ENCODE measurements at places on chromosomes 7 and 10. TPM values are rescaled to one million over a fixed set of nuclear protein-coding genes. Genes with fewer than 3 reads are reported as not detected.

DNA sequence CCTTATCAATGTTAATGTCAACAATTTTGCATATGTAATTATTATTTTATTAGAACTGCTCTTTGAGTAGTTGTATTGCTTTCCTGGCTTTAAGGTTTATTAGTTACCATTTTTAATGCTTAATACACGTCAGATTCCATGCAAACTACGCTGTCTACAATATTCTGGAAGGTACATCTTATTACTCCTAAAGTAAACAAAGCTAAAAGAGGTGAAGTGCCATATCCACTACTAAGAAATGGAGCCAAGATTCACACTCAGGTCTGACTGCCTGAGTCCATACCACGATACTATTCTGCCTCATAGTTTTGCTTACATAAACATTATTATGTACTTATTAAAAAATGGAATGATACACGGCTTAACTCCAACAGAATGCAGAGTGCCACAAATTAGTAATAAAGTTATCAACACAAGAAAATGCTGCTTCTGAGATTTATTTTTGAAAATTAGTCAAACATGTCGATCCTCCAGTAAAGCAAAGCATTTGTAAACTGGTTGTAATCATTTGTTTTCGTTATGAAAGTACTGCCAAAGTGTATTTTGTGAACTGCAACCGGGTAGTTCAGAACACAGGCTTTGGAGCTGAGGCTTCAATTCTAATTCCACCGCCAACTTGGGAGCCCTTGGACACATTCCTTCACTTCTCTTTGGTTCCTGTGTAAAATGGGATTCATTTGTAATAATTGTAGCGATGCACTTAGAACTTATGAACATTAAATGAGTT is 1.1 kb upstream of the DMTF1 start:
- no peak for DNase-seq

- DNase-seq = no peak
These were observed 86.3 kb downstream of the LCOR start for GRCh38 chr10:96918214-96919002.

The VAX1 gene
- polyA plus RNA-seq = 0.23 TPM

DNA sequence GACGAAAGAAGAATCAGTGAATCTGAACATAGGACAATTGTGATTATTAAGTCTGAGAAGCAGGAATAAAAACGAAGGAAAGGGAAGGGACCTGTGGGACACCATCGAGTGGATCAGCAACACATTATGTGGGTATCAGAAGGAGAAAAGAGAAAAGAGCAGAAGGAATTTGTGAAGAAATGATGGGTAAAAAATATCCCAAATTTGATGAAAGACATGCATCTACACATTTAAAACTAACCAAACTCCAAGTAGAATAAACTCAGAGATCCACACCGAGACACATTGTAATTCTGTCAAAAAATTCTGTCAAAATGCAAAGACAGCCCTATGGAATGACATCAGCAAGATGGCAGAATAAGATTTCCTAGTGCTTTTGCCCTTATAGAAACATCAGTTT is 171.1 kb downstream of the ITGB1 start:
- DNase-seq = no peak

DNA sequence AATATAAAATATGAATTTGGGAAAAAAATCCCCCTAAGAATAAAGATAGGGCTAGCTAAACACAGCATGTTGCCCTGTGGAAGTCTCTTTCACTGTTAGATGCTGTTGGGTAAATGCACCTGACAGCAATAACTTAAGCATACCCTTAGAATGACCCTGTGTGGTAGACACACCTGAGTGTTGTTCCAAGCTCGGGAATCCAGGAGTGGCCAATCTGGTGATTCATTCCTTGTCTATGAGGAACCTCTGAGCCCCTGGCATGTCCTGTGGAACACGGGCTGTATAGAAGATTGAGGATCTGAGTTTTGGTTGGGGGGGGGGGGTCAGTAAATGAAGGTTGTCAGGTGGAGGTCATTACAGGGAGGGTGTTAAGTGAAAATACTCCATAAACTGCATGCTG is 730.0 kb upstream of the IGFBP3 start:
- DNase-seq = no peak

- no peak for DNase-seq
These were observed 48.1 kb downstream of the INSYN2A start for GRCh38 chr10:127148066-127148932.

The CUTC gene
- 10.7 TPM for polyA plus RNA-seq

The TRPV5 gene
- polyA plus RNA-seq = not detected

DNA sequence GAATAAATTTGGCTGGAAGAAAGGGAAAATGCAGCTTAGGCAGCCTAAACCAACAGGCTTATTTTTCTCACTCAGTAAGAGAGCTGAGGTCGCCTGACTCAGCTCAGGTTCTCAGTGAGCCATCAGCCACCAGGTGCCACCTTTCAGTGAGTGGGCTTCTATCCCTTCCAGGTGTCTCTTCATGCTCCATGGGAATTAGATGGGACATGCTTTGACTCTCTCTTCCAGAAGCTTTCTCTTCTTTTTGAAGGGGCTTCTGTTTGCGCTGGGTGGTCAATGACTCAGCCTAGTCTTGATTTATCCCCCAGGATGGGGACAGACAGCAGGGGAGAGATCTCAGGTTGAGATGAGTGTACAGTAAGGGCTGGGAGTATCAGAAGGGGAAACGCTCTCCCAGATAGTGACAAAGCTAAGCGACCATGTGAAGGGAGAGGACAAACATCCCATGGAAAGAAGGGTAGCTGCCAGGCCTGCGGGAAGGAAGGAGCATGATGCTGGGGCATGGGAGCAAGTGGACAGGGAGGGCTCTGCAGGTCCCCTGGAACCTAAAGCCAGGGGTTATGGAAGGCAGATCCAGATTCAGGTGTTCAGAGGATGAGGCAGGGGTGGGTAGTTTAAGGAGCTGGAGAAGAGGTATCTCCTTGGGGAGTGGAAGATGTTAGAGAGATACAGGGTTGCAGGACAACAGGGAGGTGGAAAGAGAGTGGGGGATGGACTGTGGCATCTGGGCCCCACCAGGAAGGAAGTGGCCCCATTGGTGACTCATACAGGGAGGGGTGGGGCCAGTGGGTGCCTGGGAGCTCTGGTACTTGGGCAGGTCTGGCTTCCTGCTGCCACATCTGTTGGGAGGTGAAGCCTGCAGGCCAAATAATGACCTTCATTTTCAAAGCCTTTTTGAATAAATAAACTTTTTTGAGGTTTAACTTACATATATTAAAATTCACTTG is 32.5 kb downstream of the OGDH start:
- peak; percentile 31 for DNase-seq

GRCh38 chr7:51613911-51614357 is 297.3 kb upstream of the COBL start:
- no peak for DNase-seq

DNA sequence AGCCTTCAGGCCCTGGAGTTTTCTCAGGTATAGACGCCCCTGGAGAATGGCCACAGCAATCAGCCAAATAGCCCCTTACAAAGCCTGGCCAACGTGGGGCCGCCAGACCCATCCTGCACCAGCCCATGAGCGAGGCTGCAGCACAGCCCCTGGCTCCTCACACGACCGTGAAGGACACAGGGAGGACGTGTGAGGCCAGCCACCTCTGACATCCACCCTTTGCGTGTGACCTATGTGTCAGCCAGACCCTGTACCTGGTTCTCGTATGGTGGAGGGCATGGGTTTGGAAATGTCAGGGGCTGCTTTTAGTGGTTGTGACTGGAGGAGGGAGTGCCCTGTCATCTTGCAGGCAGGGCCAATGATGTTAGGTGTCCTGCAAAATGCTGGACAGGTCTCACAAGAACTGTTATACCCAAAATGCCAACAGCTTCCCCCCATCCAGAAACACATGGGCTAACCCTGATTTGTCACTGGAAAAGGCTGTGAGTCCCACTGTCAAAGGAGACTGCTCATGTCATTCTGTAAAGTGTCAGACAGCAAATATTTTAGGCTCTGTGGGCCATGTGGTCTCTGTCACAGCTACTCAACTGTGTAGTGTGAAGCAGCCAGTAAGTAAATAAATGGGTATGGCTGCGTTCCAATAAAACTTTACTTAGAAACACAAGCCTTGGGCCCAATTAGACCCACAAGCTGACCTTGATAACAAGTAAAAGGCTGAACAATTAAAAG is 30.0 kb downstream of the NOD1 start:
- DNase-seq = no peak

The MINDY4 gene
- polyA plus RNA-seq = 1.9 TPM

GRCh38 chr10:120802935-120803334 is 48.2 kb upstream of the WDR11 start:
- no peak for DNase-seq

The FXYD4 gene
- polyA plus RNA-seq = not detected

- DNase-seq = no peak
These were observed 141.9 kb downstream of the TCF7L2 start for GRCh38 chr10:113091920-113092319.

DNA sequence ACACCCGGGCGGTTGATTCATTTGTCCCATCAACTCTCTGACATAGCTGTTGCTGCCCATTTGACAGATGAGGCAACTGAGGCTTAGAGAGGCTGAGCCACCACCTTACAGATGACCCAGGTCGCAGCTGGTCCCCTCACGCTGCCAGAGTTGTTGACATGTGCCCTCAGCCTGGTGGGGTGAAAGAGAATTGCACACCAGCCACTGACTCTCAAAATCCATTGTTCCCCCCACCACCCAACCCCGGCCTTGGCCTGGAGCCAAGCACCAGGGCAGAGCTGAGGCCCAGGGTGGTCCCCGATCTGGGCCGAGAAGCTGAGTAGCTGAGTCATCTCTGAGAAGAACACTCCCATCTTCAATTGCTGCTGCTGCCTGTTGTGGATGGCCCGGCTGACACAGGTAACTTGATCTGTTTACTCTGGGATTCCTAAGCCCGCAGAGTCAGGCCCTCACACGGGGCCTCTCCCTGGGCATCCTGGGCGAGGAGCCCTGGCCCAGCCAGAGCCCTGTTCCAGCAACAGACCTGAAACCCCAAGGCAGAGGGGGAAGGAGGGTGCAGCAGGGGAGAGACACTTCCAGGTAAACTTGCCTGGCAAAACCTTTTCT is 27.5 kb downstream of the PVRIG start:
- DNase-seq = no peak

GRCh38 chr10:62708569-62708968 is 96.0 kb upstream of the ADO start:
- DNase-seq = no peak

DNA sequence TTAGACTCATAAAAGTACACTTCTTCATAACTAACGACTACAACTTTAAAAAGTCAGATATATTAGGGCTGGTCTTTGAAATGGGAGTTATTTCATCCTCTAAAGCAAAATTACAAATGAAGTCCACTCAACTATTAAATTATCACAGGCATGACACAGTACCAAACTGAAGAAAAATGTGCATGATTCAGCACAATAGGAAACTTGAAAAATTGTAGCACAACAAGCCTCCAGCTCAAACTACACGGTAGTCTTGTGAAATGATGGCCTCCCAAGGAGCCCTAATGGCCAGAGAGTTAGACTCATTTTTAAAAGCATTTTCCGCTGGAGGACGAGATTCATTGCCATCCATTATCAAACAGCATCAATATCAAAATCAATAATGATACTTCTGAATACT is 76.4 kb downstream of the MAGI2 start:
- no peak for DNase-seq

DNA sequence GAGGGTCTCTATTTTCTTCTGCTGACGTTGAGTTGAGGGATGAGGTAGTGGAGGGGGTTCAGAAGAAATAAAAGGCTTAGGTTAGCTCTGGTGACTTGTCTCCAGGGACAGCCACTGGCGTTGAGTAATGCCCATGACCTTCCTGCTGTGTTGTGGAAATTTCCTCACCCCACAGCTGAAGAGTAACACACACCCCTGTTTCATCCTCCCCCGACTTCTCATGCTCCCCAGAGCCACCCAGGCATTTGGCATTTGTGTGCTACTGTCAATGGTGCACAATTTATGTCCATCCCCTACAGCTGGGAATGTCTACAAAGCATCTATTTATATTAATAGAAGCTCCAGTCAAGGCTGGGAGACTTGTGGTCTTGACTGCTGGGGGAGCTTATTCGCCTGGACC is 4.7 kb upstream of the TMEM72 start:
- DNase-seq = no peak

GRCh38 chr10:122113945-122114747 is 125.2 kb downstream of the TACC2 start:
- no peak for DNase-seq

The C7orf33 gene
- polyA plus RNA-seq = not detected

The CPED1 gene
- polyA plus RNA-seq = 18.3 TPM

GRCh38 chr10:131089861-131090260 is 221.7 kb downstream of the TCERG1L start:
- DNase-seq = no peak

- DNase-seq = no peak
These were observed 80.0 kb downstream of the AKAP9 start for GRCh38 chr7:92020636-92021035.

The TET1 gene
- polyA plus RNA-seq = 1.1 TPM

The CNNM1 gene
- 1.3 TPM for polyA plus RNA-seq

Data from BJ (cell line).